ENCODE measurements at places on chromosomes 6 and 20.

DNA sequence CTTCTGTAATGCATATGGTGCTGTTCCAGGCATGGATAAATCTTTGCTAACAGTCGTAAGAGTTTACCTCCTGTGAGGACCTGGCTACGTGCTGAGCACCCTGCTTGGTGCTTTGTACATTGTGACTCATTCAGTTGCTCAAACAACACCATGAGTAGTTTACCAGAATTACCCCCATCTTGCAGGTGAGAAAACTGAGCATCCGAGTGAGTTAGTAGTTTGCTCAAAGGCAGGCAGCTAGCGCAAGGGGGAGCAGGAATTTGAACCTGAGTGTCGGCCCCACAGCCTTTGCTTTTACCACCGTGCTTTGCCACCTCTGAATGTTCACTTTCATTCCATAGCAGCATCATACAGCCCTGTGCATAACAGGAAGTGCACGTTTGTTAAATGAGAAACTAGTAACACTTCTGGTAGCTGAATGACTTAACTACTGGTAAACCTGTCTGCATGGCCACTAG, 121.9 kb downstream of the MTHFD1L start:
- DNase-seq: no peak

- DNase-seq: no peak
Measured at GRCh38 chr6:112470376-112470775, 123.2 kb downstream of the RFPL4B start.

- DNase-seq: no peak
Measured at GRCh38 chr20:18778690-18779392, 34.7 kb upstream of the SCP2D1 start.

DNA sequence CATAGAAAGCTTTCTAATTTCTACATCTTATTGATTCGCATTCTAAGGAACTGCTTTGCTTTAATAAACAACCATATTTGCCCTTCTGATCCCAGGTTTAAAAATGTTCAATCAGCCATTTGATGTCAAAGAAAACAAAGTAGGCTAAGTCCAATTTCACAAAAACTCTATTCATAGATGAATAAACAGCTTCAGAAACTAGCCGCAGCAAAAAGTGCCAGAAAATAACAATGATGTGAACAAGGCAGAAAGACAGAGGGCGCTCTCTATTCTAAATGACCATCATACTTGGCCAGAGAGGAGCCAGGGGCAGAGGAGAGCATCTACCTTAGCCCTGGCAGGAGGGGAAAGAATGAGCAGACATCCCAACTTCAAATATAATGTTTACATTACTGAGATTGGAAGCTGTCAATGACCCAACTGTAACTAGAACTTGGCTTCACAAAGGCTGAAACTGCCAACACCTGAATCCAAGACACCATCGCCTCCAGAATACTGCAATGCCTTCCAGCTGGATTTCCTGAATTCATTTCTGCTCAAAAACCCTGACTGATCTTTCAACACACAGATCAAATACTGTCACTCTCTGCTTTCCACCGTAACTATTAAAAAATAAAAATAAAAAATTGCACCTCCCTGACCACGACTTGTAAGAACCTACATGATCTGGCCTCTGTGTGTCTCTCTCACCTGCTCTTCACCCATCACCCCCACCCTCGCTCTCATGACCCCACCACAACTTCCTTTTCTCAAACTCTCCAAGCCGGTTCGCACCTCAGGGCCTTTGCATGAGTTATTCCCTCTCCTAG, 9.5 kb downstream of the CNKSR3 start:
- no peak for DNase-seq

DNA sequence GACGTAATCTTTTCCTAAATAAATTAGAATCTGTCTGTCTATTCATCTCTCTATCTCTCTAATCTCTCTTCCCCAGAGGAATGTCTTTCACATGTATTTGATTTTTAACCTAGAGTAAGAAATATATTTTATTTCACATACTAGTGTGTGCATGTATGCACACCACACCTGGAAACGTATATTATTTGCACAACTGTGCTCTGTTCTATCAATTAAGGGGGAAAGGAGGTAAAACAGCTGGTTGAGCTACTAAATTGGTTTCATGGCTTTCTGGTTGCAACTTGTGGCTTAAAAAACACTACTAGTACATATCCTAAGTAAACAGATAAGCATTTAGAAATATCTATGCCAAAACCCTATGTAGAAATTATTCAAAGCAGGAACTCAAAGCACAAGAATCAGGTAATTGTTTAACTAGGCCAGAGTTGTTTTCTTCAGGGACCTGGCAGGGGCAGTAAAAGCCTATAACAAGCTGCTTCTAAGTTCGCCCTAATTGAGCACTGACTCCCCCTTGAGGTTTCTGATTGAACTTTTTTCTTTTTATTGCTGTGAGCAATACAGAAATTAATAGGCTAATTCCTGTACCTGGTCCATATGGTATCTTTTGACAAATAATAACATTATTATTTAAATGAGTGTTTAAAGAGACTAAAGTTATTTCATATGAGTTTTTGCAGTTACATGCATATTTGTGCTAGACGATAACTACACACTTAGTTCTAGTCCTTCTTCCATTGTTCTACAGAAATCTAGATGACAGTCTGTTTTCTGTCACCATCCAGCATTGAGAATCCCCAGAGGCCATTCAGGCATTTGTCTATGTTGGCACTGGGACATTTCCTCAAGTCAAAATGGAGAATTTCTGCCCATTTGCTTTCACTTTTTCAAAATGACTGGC, 88.6 kb downstream of the MCHR2 start:
- DNase-seq: no peak

DNA sequence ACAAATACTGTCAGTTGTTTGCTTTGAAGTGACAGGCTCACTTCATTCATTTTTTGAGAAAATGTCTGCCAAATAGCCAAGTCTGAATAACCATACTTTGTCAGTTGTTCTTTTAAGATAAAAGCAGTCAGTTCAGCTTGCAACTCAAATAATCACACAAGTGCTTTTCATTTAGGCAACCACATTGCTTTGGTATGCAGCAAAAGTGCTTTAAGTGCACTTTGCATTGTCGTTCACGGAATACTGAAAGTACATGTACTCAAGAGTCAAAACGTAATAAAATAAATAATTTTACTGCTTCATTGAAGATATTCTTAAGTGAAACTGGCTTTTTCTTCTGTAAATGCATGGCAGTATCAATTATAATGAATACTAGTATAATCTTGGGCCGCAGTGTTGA, 107.2 kb downstream of the MMS22L start:
- no peak for DNase-seq

DNA sequence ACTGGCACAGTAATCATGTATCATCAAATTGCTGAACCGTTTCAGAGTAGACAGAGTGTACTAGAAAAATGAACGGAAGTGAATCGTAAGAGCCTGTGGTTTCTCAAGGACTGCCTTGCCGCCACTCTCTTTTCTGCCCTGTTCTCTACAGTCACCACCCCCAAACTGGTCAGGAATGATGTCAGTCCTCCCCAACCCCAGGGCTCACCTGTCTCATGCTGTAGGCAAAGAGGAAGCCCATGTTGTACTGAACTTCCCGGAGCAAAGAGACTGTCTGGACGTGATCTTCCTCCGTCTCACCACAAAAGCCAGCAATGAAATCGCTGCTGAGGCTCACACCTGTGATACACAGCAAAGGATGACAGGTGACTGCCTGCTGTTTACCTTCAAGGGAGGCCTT, 31.0 kb downstream of the CDK5RAP1 start:
- DNase-seq: peak; percentile 54

DNA sequence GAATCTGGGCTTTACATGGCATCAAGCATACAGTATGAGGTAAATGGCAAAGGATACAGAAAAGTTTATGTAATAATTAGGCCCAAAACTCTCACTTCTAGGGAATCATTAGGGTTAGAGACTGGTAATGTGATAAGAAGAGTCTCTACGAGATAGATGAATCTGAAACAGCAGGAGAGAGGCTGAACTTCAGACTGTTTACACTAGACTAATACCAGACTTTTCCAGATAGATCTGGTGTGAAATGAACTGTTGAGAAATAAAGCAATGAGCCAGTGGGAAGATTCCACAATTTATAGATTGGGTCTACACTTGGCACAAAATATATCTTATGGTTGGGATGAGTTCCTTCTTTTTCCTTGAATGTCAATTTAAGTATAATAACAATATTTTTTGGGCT, 134.3 kb downstream of the MAN1A1 start:
- DNase-seq: no peak

DNA sequence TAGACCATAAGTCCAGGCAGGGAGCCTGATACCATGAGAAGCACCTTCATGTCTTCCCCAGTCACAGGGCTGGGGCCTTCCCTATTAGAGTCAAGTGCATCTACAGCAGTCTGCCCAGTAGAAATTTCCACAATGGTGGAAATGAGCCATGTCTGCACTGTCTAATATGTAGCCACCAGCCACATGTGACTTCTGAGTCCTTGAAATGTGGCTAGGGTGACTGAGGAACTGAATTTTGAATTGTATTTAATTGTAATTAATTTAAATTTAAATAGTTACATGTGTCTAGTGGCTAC, 300.2 kb downstream of the CLIC5 start:
- no peak for DNase-seq

GRCh38 chr6:11497881-11498280, 39.7 kb upstream of the TMEM170B start:
- DNase-seq: no peak

- DNase-seq: no peak
Measured at GRCh38 chr6:160269771-160270170, 11.2 kb upstream of the SLC22A2 start.

DNA sequence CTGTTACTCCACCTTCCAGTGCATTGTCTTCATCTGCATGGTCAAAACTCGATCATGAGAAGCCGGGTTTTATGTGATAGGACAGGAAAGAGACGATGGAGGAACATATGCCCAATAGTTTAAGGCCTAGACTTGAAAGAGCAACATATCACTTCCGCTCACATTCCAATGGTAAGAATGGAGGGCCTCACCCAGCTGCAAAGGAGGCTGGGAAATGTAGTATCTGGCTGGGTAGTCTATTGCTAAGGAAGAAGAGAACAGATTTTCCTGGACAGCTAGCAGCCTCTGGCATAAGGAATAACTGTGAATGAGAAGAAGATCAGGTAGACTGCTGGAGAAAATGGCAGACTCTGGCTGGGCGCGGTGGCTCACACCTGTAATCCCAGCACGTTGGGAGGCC, 19.2 kb downstream of the FITM2 start:
- DNase-seq: no peak
